Esophagus muscularis mucosa (tissue), 4 donors: ENCODE measurements at places on chromosomes 6 and 20. TPM values are rescaled to one million over a fixed set of nuclear protein-coding genes. Genes with fewer than 3 reads are reported as not detected.

Gene CAGE1
- not detected for total RNA-seq

Gene VEGFA
- 46.0 TPM for total RNA-seq

Gene RNF144B
- 12.8 TPM for total RNA-seq

Gene OOEP
- not detected for total RNA-seq

Gene VGLL2
- total RNA-seq, result not detected

- DNase-seq, result no peak
These were observed 1.2 kb downstream of the AKAP12 start for GRCh38 chr6:151240791-151241642.
